Inflammatory macrophage treated with lipopolysaccharide for 1 hour (primary cell): ENCODE measurements at places on chromosomes 6 and 20.

GRCh38 chr20:45359406-45360148, 3.4 kb upstream of the SYS1 start:
- DNase-seq, result no peak

DNA sequence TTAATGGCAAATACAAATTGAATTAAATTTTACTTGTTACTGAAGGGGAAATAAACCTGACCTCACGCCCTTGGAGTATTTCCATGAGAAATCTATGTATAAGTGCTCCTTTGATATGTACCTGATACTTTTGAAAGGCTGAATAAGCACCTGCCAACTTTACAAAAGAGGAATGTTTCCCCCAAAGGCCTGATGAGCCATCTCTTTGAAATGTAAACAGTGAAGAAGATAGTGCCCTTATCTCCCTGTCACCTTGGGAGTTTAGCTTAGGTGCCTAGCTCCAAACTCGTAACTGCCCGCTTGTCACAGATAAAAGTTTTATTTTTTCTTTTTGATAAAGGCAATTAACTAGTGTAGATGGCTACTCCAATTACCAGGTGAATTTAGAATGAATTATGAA, 1.1 kb upstream of the ZNF343 start:
- no peak for DNase-seq

- no peak for DNase-seq
Observed at GRCh38 chr6:42158631-42159030, 14.5 kb upstream of the GUCA1A start.

DNA sequence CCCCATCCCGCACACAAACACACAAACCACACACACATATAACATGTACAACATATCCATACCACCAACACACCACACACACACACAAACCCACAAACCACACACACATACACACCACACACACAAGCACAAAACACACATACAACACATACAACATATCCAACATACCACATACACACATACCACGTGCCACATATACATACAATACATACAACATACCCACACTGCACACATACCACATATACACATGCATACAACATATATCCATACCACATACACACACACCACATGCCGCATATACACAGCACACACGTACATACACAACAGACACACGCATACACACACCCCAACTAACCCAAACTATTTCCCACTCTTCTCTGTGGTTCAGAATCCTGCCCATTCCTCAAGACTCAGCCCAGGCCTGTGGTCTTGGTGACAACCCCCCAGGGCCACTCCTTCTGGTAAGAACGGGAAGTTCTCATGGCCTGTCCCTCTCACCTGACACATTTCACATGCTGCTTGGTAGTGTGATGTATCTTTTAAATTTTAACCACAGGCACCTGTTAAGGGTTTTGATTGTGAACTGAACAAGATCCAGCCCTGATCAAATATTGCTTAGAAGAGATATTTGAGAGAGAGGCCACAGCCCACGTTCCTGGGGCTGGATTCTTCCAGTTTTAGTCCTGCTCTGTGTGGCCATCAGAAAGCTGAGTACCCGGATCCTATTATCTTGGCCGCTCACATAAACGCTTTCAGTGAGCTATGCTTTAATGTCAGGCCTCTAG, 55.9 kb upstream of the KCNK16 start:
- no peak for DNase-seq

DNA sequence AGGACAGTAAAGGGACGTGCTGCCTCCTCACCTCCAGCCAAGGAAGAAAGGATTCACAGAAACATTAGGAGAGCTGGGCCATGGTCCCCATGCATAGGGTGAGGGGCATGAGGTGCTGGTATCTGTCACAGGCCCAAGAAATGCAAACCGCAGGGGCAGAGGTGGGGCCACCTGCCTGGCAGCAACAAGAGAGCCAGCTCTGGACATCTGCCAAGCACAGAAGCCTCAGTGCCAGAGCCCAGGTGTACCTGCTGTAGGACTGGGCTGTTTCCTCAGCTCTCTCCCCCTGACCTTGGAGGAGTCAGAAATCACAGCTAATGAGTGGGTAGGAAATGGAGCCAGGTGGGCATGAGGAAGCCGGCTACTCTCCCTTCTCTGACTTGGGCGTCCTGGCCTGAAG, 45.3 kb downstream of the SLC2A12 start:
- no peak for DNase-seq

DNA sequence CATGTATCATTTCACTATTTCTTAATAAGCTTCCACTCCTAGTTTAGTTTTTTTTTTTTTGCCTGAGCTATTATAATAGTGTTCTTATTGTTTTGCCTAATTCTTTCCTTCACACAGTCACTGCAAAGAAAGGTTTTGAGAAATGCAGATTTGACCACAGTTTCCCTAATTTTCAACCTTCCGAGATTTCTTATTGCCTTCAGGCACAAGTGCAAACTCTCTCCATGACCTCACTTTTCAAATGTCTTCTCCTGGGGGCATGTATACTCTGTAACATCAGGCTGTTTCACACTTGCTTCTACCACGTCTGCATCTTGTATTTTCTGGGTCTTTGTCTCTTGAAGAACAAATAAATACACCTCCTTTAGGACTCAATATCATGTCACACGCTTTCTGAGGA, 339.0 kb upstream of the CITED2 start:
- DNase-seq, result peak; percentile 69

DNA sequence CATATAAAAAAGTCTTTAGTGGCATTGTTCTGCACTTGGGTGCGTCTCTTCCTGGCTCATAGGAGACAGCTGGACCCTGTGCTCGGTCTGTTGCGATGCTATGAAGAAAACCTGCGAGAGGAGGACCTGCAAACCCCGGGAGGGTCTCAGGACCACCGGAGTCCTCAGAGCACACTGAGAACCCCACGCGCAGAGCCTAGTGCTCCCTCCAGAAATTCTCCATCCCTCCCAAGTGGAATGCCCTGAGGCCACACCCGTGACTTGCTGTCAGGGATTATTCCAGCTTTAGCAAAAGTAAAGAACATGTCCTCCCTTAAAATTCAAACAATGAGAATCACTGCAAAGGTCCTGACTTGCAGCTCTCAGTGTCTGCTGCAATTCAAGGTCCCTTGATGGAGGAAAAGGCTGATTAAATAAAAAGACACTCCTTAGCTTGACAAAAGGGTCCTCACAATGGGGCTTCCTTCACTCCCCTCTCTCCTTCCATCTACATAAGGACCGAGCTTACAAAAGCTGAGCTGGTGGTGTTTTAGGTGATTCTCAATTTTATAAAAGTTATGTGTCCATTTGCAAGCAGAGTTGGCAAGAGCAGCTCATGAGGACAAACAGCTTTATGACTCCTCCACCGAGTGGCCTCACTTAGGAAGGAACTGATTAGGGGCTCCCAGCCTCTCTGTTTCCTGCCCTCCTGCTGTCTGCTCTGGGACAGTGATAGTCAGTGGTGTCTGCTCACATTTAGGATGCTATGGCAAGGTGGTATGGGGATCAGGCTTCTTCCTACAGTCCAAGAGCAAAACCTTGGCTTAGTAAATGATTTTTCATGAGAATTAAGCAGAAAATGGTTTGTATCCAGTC, 97.0 kb downstream of the RAMACL start:
- DNase-seq, result no peak

DNA sequence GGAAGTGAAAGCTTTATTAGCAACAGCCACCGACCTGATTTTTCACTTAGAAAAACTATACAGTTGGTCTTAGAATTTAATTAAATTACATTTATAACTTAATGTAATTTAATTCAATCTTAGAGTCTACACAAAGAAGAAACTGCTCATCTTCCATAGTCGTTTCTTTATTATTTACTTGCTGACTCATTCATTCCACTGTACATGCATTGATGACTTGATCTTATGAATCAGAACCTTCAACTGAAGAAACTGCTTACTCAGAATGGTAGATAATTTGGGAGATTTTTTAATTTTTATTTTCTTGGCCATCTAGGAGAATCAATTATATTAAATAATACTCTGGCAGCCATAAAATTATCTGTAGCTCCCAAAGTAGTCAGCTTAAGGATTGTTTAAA, 1021.6 kb upstream of the FLRT3 start:
- no peak for DNase-seq

- no peak for DNase-seq
Observed at GRCh38 chr6:126531840-126532239, 191.9 kb downstream of the CENPW start.
